GM23338 (cell line): ENCODE measurements at places on chromosomes 3 and 15. TPM values are rescaled to one million over a fixed set of nuclear protein-coding genes. Genes with fewer than 3 reads are reported as not detected.

GRCh38 chr3:127449486-127450212 is 140.9 kb downstream of the TPRA1 start:
- no peaks in the 10 kb centered on the region for H3K36me3 ChIP-seq
- peaks cover 6% of the 10 kb centered on the region; the same call in 1 of the 2 replicates for H3K27me3 ChIP-seq
- no peak overlapping the region for H3K4me3 ChIP-seq
- no peak overlapping the region for H3K27ac ChIP-seq
- DNase-seq = no peak

Gene RASGRP1
- total RNA-seq = 1.1 and 1.2 TPM in 2 replicates

DNA sequence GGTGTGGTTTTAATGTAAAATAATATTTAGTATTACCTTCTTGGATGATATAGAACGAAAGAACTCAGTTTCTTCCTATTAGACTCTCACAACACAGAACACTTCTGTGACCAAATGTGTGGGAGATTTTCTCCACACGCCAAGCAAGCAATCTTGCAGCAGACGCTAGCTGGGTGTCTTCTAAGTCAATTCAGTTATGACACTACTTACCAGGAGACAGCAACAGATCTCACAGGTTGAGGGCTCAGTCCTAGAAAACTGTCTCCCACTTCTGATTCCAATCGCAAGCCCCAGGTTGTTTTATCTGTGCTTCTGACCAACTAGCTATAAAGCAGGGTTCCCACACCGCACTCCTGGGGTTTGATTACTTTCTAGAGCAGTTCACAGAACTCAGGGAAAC is 41.2 kb downstream of the HERC1 start:
- DNase-seq = no peak
- no peaks in the 10 kb centered on the region for H3K27me3 ChIP-seq
- no peaks in the 10 kb centered on the region for H3K36me3 ChIP-seq
- no peak overlapping the region for H3K27ac ChIP-seq
- no peak overlapping the region for H3K4me3 ChIP-seq

GRCh38 chr3:183988216-183988790 is 29.4 kb downstream of the ABCC5 start:
- no peak overlapping the region for H3K4me3 ChIP-seq
- DNase-seq = no peak
- peaks cover 14% of the 10 kb centered on the region for H3K4me1 ChIP-seq
- no peaks in the 10 kb centered on the region for H3K27me3 ChIP-seq

GRCh38 chr15:62457100-62457499 is 292.0 kb upstream of the C2CD4B start:
- H3K4me1 ChIP-seq = peaks cover 11% of the 10 kb centered on the region
- no peaks in the 10 kb centered on the region for H3K36me3 ChIP-seq
- no peak overlapping the region for H3K27ac ChIP-seq
- no peak for DNase-seq
- no peaks in the 10 kb centered on the region for H3K27me3 ChIP-seq
- H3K4me3 ChIP-seq = no peak overlapping the region

DNA sequence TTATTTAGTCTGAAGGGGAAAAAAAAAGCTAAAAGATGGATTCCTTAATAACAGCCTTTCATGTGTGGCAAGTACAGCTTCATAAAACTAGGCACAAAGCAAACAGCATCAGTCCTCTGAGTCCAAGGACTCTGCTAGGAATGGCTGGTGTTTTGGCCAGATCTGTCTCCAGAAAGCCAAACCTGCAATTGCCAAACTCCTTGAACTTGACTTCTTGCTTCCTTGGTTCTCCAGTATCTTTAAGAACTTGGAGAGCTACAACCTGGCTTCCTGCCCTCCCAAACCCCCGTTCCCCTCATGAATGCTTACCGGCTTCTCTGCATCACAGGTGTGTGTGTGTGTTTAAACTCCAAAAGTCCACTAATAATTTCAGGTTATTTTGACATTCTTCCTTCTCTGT is 1.6 kb upstream of the PLOD2 start:
- no peaks in the 10 kb centered on the region for H3K36me3 ChIP-seq
- H3K4me3 ChIP-seq = no peak overlapping the region
- H3K27ac ChIP-seq = no peak overlapping the region
- H3K4me1 ChIP-seq = peaks cover 36% of the 10 kb centered on the region
- peaks cover 16% of the 10 kb centered on the region for H3K27me3 ChIP-seq

Gene CHDH
- total RNA-seq = 6.6 and 31.4 TPM in 2 replicates
